Fibroblast of upper back skin (primary cell): ENCODE measurements at places on chromosomes 4 and X.

DNA sequence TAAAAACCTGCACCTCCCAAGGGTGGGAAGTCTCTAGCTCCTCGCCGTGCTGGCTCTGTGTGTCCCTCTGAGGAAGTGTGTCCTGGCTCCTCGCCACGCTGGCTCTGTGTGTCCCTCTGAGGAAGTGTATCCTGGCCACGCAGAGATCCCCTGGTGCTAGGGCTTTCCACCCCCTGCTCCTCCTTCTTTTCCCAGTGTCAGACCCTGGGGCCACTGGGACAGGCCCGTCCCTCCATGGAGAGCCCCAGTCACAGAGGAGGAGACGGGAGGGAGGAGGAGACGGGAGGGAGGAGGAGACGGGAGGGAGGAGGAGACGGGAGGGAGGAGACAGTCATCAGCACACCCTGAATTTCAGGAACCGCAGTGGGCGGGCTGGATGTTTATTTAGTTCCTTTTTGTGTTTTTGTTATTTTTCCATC lies 53.8 kb upstream of the HGFAC start:
- peak; percentile 32 for DNase-seq

DNA sequence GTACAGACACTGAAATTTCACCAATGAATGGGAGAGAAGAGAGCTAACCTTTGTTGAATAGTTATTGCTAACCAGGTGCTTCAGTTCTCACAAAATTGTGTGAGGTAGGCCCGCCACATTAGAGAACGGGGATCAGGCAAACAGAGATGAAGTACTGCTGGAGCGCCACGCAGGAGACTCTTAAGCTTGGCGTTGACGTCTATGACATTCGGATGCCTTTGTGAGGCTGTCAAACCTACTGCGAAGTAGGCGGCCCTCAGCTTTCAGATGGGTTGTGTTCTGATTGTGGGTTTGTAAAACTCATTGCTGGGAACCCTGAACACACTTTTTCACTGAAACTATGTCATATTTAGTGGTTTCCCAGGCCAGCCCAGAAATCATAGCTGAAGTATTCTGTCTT lies 173.6 kb downstream of the CBR4 start:
- DNase-seq = no peak

DNA sequence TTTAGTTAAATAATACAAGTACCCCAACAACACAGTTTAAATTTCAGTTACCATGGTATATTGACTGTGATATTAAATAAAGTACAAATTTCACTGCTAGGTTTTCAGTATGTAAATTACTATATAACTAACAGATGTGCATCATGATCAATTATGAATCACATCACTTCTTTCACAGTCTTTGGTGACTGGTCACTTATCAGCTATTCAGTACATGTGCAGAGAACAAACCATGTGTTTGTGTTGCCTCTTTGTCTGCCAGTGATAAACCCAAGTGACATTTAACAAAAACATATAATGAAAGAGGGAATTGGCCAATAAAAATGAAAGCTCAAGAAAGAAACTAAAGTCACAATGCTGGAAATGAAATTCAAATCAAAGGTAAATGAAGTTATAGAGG lies 249.3 kb downstream of the CHIC1 start:
- DNase-seq = peak; percentile 2

- DNase-seq = no peak
Measured at GRCh38 chr4:15648600-15648999, 6.6 kb downstream of the FBXL5 start.

- DNase-seq = peak; percentile 37
Measured at GRCh38 chrX:38880296-38880854, 79.1 kb downstream of the MID1IP1 start.

DNA sequence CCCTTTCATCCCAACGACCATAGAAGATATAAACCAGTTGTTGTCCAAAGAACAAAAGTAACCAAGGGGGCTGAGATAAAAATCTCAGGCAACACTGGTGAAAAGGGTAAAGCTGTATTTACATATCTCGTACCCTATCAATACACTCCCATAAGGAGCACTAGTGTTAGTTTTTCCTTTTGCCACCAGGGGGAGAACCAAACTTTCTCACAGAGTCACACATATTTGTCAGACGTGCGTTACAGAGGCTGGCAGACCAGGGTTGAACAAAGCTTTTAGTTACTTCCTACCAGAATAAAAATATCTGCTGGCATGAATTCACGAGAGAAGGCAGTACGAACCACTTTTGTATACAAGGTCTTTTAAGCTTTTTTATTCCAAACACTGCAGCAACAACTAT lies 88.3 kb downstream of the AMELX start:
- peak; percentile 53 for DNase-seq

DNA sequence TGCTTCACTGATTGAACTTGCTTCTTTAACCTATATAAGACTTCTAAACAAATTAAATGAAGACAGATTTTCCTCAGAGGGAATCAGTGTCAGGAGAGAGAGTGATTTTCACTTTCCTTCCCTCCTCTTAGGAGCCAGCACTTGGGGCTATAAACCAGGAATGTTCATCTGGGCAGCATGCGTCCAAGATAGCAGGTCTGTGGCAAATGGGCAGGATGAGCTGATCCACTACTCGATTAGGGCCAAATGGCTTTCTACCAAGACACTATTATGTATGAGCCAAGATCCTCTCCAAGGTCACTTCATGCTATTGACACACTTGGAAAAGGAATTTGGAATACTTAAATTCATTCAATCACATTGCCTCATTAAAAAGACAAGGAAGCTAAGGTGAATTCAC lies 203.9 kb upstream of the GRID2 start:
- DNase-seq = no peak

DNA sequence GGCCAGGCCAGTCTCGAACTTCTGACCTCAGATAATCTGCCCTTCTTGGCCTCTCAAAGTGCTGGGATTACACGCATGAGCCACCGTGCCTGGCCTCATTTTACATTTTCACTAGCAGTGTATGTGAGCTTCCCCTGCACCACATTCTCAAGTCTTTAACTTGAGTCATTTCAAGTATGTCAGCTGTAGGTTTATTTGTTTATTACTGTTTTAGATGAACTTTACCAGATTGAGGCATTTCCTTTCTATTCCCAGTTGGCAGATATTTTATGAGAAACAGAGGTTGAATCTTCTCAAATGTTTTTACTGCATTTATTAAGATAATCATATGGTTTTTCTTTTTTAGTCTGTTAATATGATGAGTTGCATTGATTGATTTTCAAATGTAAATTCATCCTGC lies 114.6 kb upstream of the SH3RF1 start:
- DNase-seq = peak; percentile 67

- no peak for DNase-seq
Measured at GRCh38 chr4:5887361-5888221, 5.3 kb downstream of the CRMP1 start.

GRCh38 chrX:125742811-125743210 lies 423.1 kb downstream of the TEX13C start:
- no peak for DNase-seq

GRCh38 chrX:8927066-8927635 lies 106.8 kb downstream of the FAM9B start:
- no peak for DNase-seq

- DNase-seq = peak; percentile 44
Measured at GRCh38 chr4:125283707-125284279, 31.0 kb upstream of the FAT4 start.

GRCh38 chrX:7214251-7214650 lies 66.3 kb upstream of the PUDP start:
- peak; percentile 1 for DNase-seq

DNA sequence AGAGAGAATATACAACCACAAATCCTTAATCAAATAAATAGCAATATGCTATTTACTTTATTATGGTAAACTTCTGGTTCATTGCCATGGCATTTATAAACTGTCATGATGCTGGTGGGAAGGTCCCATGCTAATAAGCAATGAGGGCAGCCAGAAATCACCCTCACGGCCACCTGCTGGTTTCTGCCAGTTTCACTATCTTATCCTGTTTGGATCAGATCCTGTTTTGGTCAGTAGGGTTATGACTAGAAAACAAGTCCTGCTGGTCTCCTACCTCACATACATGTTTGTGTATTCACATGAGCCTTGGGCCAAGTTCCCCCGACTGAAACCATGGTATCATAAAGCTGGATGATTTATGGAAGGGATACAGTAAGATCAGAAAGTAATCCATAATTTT lies 28.1 kb downstream of the XAGE5 start:
- DNase-seq = no peak

DNA sequence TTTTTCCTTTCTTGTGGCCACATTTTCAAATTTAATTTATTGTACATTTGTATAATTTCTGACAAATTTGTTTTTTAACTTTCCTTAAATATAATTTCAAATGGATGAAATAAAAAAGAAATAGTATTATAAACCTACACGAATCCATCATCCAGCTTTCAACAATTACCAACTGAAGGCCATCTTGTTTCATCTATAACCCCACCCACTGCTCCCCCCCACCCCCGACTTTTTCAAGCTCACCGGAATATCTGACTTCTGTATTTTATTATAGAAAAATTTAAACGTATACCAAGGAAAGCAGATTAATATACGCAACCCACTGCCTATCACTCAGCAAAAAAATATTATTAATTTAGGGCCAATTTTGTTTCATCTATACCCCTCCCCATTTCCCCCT lies 1.1 kb downstream of the MORF4L2 start:
- DNase-seq = no peak

- DNase-seq = no peak
Measured at GRCh38 chr4:82591592-82591991, 29.8 kb upstream of the TMEM150C start.

DNA sequence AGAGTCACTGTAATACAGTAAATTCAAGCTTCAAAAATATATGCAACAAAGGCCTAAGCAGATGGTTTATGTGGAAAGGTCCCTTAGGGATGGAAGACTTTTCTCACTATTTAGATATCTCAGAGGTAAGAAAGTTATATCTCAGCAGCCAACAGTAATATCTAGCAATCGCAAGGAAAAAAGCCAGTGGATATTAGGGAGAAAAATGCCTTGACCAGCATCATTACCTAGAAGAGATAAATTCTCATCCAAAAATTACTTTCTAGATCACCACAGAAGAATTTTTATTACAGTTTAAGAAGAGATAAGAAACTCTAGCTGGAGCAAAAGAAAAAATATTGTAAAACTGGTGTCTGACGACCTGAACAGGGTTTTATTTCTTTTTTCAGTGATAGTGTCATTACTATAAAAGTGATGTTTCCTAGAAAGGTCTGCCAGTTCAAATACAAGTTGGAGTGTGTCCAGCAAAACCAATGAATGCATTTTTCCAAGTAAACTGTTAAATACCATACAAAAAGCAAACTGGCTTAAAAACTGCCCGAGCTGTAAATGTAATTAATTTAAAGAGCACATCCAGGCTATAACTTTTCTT lies 100.0 kb downstream of the ATP11C start:
- no peak for DNase-seq

DNA sequence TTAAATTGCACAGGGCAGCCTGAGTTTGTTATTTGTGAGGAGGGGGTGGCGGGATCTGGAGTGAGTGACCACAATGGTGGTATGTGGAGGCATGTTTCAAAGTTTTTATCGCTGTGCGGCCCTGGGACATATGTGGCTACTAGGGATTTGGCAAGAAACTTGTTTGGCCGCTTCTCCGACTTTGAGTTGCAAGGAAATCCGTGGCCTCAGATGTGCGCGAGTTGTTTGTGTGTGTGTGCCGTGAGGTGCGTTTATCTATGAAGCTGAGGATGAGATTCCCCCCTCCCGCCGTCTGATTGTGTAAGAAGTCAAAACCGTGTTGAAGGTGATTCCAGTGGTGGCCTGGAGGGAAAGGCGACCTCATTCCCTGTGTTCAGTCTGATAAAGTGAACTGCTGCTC lies 1.4 kb downstream of the JADE3 start:
- DNase-seq = no peak

DNA sequence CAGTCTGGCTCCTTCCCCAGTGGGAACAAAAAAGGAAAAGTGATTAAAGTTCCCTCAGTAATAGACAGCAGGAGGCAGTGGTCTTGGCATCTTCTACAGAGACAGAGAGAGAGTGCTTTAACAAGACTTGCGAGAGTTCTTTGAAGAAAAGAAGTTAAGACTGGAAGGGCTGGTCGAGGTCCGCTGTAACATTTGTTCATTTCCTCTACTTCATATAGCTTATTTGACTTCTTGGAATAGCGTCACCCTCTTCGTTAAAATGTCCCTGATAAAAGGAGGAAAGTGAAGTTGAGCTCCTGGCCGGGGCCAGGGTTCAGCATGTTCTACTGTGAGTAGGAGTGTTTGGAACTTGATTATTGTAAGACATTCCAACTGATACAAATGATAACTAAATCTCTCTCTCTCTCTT lies 179.8 kb downstream of the SLIT2 start:
- no peak for DNase-seq

DNA sequence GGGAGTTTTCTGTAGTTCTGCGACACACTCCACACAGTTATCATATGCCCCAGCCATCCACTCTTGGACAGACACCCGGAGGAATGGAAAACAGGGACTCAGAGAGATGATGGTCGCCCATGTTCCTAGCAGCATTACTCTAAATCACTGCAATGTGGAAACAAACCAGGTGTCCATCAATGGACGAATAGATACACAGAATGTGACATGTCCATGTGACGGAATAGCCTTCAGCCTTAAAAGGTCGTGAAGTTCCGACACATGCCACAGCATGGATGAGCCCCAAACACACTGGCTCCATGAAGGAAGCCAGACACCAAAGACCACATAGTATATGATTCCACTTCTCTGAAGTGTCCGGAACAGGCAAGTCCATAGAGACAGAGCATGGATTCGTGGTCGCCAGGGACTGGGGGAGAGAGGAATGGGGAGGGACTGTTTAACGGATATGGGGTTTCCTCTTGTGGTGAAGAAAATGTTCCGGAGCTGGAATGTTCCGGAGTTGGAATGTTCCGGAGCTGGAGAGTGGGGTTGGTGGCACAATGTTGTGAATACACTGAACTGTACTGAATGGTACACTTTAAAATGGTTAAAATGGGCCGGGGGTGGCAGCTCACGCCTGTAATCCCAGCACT lies 28.7 kb upstream of the AFAP1 start:
- DNase-seq = no peak

- DNase-seq = no peak
Measured at GRCh38 chr4:73080789-73081188, 11.3 kb upstream of the COX18 start.

GRCh38 chrX:51148848-51149247 lies 183.8 kb upstream of the NUDT10 start:
- peak; percentile 0 for DNase-seq

- DNase-seq = no peak
Measured at GRCh38 chr4:134708026-134708425, 506.4 kb upstream of the PABPC4L start.

DNA sequence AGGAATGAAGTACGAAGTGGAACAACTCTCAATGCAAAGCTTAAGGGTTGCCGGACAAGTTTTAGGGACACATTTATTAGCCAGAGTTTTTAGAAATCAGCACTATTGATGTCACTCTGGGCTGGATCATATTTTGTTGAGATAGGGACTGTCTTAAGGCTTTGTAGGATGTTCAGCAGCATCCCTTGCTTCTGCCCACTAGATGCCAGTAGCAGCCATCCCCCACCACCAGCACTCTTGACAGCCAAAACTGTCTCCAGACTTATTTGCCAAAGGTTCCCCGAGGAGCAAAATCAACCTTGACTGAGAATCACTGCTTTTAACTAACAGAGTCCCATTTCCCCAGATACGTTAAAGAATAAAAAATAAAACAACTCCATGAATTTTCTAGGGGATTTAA lies 1497.3 kb downstream of the STIM2 start:
- DNase-seq = peak; percentile 54

- no peak for DNase-seq
Measured at GRCh38 chrX:68249401-68249831, 183.9 kb downstream of the OPHN1 start.
